ENCODE measurements at places on chromosomes 7 and 10.
A peak's percentile ranks its signal among the peaks of the same experiment; 100 is the strongest.

DNA sequence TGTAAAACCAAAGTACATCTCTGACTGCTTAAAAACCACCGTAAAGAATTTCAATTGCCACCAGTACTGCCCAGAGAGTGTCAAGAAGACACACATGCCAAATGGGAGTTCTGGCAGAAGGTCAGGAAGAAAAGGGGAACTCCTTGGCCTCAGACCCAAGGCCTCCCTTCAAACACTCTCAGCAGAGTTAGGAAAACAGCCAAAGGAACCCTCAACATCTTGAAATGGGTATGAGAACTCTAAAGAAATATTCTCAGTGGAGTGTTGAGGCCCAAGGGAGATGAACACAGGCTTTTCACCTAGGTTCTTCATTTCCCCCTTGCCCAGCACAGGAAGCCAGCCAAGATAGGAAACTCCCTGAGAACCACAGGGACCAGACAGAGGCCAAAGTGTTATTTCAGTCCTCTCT is 96.1 kb upstream of the ASAH2 start:
- no peak for DNase-seq

GRCh38 chr7:17618652-17618974 is 320.2 kb downstream of the AHR start:
- DNase-seq: no peak

- peak; percentile 28 for DNase-seq
Measured at GRCh38 chr10:22986771-22987542, 59.1 kb downstream of the ARMC3 start.

GRCh38 chr10:112552593-112553110 is 105.6 kb downstream of the VTI1A start:
- no peak for DNase-seq

GRCh38 chr7:131014906-131015656 is 281.1 kb upstream of the KLF14 start:
- no peak for DNase-seq

GRCh38 chr10:124026589-124026939 is 66.8 kb downstream of the CHST15 start:
- DNase-seq: peak; percentile 32

DNA sequence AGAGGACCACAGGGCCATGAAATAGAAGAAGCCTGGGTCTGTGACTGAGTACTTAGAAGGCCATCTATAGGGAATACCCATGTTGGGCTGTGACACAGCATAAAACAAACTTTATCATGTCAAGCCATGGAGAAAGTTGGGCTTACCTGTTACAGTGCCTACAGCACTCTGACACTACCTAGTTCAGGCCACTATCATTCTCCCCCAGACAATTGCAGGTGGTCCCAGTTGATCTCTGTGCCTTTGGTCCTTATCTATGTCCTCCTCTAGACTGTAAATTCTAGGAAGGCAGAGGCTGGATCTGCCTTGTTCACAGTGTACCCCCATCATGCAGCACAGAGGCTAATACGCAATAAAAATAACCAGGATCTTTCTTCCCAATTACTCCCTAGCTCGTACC is 69.1 kb downstream of the GCC1 start:
- DNase-seq: no peak

- DNase-seq: no peak
Measured at GRCh38 chr7:100079024-100079560, 2.4 kb downstream of the ZNF3 start.

GRCh38 chr10:112366992-112367391 is 6.9 kb upstream of the ACSL5 start:
- no peak for DNase-seq

- DNase-seq: peak; percentile 21
Measured at GRCh38 chr7:32890010-32890792, 1.4 kb downstream of the KBTBD2 start.

DNA sequence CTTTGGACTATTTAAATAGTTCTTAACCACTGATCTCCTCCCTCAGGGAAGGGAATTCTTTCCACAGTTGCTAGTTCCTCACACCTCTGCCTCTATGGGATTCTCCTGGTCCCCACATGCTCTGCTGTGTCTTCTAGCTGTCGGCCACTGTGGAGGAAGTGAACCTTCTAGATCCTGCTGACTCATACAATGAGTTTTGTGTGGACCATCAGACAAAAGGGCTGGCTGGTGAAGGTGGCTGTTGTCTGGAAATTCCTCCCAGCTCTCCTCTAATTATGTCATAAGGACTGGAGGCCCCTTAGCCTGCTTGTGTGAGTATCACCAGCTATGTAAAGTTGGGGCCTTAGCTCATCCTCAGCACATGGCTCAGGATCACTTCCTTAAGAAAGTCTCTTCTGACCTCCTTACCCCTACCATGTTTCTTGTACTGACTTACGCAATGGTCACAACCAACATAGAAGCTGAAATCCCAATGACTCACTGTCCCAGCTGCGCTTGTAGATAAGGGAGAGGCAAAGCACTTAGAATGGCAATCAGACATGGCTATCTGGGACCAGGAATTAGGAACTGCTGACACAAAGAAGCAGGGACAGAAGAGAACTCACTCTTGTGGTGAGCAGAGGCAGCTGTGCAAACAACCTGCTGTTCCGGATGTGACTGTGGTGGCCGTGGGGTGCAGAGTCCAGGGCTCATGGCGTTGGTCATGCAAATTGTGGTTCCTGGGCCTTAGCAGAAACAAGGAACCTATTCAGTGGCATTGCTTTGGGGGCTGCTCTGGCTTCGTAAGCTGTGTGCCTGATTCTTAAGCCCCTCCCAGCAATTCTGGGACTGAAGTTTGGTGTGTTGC is 2.5 kb upstream of the MACC1 start:
- DNase-seq: no peak

- DNase-seq: no peak
Measured at GRCh38 chr10:73376679-73377078, 18.0 kb upstream of the CFAP70 start.

GRCh38 chr7:70178787-70179186 is 580.5 kb downstream of the AUTS2 start:
- no peak for DNase-seq

DNA sequence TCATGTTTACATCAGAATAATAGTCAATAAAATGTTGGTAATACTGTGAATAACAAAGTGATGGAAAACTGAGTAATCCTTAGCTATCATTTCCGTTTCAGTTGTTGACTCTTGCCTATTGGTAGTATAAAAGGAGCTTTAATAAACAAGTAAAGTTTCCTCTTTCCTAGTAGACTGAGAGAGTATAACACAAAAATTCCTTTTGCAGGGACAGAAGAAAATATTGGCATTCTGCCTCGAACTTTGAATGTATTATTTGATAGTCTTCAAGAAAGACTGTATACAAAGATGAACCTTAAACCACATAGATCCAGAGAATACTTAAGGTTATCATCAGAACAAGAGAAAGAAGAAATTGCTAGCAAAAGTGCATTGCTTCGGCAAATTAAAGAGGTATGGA is 9.4 kb downstream of the KIF20B start:
- no peak for DNase-seq

- no peak for DNase-seq
Measured at GRCh38 chr7:110539216-110539615, 551.7 kb upstream of the LRRN3 start.
